Vagina (tissue), 2 donors: ENCODE measurements at places on chromosomes 13 and 19.

DNA sequence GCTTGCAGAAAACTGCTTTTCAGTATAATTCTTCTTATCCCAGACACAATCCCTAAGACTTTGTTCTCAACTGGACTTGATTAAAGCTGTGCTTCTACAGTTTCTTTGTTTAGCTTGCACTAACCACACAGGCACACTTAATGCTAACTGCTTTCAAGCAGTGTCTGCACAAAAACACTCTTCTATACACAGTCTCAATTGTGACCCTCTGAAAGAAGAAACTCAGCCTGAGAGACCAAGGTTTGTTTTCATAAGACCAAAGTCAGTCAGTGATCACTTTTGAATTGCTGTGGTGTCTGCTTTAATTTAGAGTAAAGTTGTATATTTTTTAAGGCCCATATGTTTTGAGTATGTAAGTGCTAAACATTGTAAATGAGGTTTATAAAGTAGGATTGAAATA is 431.2 kb downstream of the KCTD12 start:
- no peak for DNase-seq

DNA sequence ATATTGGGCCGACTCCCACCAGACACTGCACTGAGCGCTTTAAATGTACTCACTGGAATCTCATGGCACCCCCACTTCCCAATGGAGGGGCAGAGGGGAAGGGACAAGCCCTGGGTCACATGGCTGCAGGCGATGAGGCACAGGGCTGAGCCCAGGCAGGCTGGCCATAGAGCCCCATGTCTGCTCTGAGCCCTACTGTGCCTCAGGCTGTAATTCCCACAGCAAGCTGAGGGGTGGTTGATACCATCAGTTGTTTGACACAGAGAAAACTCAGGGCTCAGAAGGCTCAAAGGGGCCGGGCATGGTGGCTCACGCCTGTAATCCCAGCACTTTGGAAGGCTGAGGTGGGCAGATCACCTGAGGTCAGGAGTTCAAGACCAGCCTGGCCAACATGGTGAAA is 25.1 kb downstream of the RFX1 start:
- DNase-seq, result no peak

- DNase-seq, result no peak
Measured at GRCh38 chr13:26942184-26942583, 181.6 kb upstream of the GPR12 start.

DNA sequence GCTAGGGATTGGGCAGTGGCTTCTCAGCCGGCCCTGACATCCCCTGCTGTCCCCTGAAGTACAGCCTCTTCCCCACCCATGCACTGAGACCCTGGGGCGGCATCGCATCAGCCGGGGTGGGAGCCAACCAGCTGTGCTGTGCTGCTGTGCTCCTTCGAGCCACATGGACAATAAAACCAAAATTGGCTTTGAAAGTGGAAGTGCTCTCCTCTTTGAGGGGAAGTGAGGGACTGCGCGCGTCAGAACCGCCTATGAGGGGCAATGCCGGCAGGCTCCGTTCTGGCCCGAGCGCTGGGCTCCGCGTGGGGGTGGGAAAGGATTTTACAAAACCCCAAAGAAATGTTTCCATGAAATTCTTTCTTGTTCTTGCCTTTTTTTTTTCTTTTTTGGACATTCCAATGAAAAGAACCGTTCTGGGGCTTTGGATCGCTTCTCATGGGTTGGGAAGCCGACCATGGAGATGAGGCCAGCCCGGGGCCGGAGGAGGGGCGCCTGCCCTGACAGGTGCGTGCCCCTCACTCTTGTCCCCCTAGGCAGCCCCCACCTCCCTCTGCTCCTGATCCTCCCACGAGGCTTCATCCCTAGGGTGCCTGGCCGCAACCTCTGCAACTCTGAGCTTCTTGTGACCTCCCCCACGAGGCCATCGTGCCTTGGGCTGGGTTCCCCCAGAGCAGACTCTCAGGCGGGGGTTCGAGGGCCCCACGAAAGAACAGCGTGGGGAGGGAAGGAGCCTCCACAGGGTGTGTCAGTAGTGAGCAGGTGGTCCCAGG is 22.6 kb downstream of the KLHL26 start:
- DNase-seq, result no peak

- DNase-seq, result no peak
Measured at GRCh38 chr13:49527123-49527522, 31.4 kb downstream of the PHF11 start.

DNA sequence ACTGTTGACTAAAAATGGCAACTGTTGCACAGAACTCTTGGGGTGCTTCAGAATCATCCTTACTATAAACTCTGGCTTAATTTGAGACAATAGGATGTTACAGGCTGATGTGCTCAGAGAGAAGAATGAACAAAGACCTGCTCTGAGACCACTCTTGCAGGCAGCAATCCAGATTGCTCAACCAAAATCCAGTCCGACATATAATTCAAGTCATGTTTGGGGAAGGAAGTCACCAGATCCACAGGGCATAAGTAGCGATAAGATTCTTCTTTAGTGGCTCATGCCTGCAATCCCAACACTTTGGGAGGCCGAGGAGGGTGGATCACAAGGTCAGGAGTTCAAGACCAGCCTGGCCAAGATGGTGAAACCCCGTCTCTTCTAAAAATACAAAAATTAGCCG is 20.6 kb downstream of the MTMR6 start:
- DNase-seq, result no peak

DNA sequence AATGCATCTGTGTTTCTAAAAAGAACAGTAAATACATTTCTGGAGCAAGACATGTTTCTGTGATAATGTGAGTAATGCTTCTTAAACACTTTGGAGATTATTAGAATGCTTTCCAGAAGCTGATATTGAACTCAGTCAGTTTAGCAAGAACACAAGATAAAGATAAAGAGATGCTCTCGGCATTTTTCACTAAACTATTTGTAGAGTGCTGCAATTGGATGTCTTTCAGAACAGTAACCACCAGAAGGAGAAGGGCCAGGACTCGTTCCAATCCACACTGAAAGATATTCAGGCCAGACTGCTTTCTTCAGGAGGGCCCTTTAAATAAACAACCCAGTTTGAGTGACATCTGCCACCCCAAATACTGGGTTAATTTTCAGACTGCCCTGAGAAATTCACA is 456.0 kb downstream of the TBC1D4 start:
- DNase-seq, result no peak

DNA sequence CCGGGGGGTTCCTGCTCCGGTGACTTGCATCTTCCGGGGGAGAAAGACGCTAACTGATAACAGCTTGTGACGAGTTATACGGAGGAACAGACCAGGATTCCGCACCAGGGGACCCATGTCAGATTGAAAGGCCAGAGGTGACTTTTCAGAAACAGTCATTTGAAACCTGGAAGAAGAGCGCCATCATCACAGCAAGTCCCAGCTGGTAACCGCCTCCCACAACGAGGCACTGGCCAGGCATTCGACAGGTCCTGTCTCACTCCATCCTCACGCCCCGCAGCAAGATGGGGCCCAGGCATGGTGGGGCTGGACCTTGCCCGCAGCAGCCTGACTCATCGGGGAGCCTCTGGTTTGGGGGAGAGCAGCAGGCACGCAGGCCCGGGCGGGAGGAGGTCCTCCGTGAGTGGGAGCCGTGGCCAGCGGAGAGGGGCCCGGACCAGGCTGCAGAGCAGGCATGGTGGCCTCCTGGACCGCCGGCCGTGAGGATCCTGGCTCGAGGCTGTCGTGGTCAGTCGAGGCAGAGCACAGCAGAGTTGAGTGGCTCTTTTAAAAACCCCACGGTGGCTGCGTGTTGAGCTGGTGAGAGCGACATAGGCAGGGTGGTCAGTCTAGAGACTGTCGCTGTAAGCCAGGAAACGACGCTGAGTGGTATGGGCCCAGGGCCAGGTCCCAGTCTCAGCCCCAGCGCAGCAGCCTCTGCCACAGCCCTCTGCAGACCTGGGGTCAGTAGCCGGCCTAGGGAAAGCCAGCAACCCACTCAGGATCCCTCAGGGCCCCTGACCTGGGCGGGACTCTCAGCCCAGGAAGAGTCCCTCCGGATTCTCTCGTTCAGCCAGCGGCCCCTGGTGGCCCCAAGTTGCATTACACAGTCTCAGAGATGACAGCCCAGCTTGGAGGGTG is 94.9 kb upstream of the MCF2L start:
- no peak for DNase-seq

GRCh38 chr13:30017880-30018279 is 167.5 kb upstream of the UBL3 start:
- no peak for DNase-seq

- DNase-seq, result no peak
Measured at GRCh38 chr19:17943274-17944221, 10.7 kb downstream of the CCDC124 start.

DNA sequence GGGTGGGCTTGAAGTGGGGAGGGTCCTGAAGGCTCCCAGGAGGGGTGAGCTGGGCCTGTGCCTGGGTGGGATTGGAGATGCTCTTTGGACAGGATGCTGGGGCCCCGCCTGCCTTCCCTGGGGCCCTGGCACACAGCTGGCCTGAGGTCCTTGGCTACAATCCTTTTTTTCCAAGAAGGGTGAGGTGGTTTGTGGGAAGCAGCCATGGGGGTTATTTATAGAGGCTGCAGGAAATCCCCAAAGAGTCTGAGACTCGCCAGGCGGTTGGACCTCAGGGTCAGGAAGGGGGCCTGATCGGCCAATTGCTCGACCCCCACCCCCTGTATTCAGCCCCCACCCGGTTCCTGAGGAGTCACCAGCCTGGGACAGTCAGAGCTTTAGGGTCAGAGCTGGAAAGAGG is 10.0 kb downstream of the GTPBP3 start:
- no peak for DNase-seq

GRCh38 chr19:40611900-40612698 is 10.9 kb downstream of the LTBP4 start:
- DNase-seq, result no peak

- DNase-seq, result no peak
Measured at GRCh38 chr19:45141203-45141900, 19.4 kb downstream of the NKPD1 start.

DNA sequence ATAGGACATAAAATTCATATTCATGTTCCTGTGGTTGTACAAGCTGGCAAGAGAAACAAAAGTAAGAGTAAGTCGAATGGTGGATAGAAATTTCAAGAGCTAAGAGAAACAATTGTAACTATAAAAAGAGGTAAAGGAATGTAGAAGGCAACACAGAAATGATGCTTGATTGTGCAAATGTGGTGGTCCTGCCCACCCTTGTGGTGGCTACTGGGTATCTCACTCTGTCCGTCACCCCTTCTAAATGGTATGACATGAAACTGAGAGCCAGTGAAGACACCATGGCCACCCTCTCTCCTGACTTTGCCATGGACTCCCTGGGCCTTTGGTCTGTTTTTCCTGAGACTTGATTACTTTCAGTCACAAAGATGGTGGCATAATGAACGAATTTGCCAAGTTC is 925.9 kb upstream of the SLITRK6 start:
- DNase-seq, result no peak

GRCh38 chr19:17246681-17247425 is 1.1 kb upstream of the NR2F6 start:
- DNase-seq, result no peak

- no peak for DNase-seq
Measured at GRCh38 chr19:45762870-45763631, 6.0 kb downstream of the SIX5 start.

DNA sequence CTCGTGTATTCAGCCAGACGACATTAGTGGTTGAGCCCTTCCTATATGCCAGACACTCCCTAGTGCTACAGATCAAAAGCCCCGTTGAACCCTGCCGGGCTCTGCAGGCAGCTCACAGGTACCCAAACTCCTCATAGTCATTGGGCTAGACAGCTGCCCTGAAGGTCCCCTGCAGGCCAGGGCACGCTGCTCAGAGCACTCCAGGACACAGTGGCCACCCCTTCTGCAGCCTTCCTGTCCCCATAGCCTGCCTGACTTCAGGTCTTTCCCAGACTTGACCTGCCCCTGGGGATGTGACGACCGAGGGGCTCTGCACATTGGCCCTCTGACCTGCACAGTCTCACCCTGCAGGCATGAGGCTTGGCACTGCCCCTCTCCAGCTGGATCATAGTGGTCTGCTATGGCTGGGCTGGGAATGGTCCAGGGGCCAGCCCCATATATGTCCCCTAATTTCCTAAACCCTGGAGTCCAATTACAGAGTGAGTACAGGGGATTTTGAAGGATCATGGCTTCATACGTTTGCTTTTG is 64.2 kb upstream of the UBAC2 start:
- DNase-seq, result no peak

DNA sequence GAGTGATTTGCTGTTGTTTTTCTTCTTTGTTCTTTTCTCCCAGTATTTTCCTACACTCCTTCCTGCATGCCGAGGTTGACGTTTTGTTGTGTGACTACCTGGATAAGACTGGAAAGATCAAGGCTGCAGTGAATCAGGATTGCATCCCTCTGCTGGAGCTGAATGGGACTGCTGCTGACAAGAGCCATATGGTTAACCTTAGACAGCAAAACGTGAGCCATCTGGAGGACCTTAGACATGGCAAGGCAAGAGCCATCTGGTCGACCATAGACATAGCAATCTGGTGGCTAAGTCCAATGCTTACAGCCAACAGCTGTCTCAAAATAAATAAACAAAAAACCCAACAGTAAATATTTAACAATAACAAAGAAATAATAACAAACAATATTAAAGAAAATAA is 42.6 kb upstream of the ZNF91 start:
- no peak for DNase-seq
